AG20443 (cell line): ENCODE measurements at places on chromosomes 4 and X.

DNA sequence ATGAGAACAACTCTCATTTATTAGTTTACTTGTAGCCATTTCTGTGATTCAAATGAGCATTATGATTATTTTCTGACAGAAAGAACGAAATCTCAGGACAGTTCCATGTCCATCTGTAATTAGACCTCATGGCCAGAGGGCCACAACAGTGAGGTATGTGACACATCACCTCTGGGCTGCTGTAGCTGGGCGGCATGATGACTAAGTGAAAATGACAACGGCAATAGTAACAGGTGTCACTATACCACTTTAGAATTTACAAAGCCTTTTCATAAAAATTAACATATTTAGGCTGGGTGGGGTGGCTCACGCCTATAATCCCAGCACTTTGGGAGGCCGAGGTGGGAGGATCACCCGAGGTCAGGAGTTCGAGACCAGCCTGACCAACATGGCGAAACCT lies 252.6 kb downstream of the CBR4 start:
- no peak for DNase-seq

- DNase-seq, result peak; percentile 25
Observed at GRCh38 chrX:150504397-150505182, 63.8 kb upstream of the MTM1 start.

DNA sequence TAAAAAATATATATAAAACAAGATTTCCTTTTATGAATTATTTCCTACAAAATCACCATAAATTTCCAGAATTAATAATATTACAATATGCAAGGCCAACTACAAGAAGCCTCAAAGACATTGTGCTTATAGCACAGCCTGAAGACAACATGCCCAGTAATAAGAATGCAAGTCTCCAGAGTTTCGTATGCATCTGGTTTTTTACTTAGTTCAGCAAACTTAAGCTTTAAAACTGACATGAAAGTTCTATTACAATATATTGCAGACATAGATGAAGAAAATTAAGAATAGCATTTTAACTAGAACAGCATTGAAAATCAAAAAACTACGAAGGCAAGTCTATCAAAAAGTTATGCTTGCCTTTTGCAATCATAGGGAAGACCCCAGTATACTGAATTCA lies 107.6 kb downstream of the PRDM5 start:
- no peak for DNase-seq

DNA sequence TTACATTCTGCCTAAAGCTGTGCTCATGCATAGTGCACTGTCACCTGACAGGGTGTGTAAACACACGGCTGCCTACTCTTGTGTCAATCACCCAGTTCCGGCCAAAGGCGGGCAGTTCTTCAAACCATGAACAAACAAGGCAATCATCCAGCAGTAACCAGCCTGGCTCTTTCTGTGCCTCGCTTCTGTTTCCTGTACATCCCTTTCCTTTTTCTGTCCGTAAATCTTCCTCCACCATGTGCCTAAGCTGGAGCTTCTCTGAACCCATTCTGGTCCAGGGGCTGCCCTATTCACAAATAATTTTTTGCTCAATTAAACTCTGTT lies 60.8 kb upstream of the CBR4 start:
- DNase-seq, result no peak

DNA sequence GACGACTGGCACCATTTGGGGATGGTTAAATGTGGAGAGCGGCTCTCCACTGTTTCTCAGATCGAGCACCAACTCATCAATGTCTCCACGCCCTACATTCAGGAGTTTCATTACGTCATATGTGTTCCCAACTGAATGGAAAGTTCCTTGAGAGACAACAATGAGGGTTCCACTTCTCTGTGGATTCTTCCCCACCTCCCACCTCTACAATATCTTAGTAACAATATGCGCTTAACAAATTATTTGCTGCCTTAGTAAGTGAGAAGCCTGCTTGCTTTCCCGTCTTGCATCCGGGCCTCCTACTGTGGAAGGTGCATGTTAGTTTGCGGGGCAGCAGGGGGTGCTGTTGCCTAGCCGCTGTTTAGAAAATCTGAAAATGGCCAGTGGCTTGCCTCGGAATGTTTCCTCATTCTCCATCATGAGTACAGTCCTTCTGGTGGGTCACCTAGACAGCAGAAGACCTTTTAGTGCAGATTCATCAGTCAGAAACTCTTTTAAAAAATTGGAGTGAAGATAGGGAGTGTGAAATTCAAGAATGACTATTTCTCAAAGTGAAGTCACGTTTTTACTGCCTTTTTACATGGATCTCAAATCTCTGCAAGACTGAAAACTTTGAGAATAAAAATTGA lies 55.7 kb downstream of the PHOX2B start:
- peak; percentile 79 for DNase-seq

GRCh38 chr4:162837241-162837640 lies 329.4 kb downstream of the NAF1 start:
- no peak for DNase-seq

GRCh38 chr4:24778464-24779225 lies 16.7 kb upstream of the SOD3 start:
- peak; percentile 86 for DNase-seq

GRCh38 chr4:173943547-173943946 lies 339.9 kb downstream of the FBXO8 start:
- no peak for DNase-seq

- DNase-seq, result no peak
Observed at GRCh38 chrX:40501164-40501855, 79.5 kb upstream of the ATP6AP2 start.

- DNase-seq, result peak; percentile 23
Observed at GRCh38 chrX:44462850-44463249, 79.8 kb downstream of the FUNDC1 start.

- DNase-seq, result no peak
Observed at GRCh38 chr4:185835336-185835735, 23.3 kb upstream of the SORBS2 start.

DNA sequence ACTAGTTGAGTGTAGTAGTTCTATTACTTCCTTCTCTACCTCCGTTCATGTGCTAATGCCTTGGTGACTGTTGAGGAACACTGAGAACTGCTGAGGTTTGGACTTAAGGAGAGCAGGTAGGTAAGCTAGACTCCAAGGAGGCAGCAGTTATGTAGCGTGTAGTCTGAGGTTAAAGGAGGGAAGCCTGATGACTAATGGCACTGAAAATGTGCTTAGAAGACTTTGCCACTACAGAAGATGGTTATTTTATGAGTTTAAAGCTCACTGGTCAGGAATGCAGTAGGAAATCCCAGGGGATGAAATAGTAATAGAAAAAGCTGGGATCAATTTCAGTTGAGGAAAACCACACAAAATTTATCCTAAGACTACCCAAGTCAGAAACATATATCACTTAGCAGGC lies 1077.3 kb downstream of the RAPGEF2 start:
- DNase-seq, result no peak

GRCh38 chrX:152632445-152633097 lies 5.1 kb upstream of the GABRQ start:
- DNase-seq, result peak; percentile 37

GRCh38 chr4:13698296-13698695 lies 70.8 kb upstream of the BOD1L1 start:
- DNase-seq, result no peak

DNA sequence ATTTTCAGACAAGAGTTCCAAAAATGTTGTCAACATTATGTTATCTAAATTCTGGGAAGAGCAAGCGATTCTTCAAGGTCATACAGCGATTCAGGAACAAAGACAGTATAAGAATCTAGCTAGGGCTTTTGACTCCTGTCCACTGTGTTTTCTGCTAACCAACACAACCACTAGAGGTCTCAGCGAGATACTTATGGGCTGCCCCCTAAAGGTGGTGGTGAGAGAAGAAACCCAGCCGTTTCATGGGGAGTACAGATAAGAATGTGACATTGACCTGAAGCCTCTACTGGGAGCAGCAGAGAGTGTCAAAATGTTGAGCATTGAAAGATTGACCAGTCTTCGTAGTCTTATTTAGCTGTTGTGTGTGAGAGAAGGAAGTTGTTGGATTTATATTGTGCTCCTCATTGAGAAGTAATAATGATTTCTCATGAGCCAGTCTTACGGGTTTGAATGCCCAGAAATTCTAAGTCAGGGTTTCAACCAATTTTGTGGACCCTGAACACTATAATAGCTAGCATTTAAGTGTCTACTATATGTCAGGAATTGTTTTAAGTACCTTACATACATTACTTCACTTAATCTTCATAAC lies 168.3 kb downstream of the SPRY1 start:
- peak; percentile 79 for DNase-seq

DNA sequence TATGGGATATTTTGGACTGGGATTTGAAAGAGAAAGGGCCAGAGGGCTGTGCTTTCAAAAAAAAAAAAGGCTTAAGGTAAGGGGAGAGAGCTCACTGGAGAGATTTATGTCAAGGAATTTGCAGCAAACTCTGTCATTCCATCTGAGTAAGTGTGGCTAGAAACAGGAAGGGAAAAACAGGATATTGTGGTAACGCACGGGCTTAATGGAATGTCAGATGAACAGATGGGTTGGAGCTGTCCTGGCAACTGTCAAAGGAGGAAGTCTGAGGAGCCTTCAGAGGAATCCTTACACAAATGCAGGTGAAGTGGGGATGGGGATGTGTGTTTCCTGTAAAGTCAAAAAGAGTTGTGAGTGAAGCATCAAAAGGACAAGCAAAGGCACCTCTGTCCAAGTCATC lies 15.1 kb upstream of the NKX3-2 start:
- peak; percentile 63 for DNase-seq

- no peak for DNase-seq
Observed at GRCh38 chr4:2932951-2933565, 30.1 kb downstream of the NOP14 start.

DNA sequence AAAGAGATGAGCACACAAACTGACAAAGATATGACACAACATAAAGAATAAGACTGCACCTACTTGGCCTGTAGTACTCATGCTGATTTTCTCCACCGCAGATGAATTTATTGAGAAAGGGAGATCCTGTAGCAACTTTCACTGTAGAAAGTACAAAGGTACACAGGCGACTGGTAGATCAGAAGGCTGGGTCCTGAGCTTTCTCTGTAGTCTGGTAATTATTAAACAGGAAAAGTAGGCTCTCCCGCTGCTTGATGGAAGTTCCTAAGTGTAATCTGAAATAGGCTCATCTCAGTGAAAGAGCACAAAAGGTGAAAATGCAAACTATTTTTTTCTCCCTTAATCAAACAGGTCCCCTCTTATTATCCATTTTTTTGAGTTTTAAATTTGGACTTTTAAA lies at the start of gene ADH6:
ADH6 (minus strand) TSS at position 175 of the 400 bp plus-strand sequence; CDS start at position 81, 94 bp downstream.
- DNase-seq, result no peak

DNA sequence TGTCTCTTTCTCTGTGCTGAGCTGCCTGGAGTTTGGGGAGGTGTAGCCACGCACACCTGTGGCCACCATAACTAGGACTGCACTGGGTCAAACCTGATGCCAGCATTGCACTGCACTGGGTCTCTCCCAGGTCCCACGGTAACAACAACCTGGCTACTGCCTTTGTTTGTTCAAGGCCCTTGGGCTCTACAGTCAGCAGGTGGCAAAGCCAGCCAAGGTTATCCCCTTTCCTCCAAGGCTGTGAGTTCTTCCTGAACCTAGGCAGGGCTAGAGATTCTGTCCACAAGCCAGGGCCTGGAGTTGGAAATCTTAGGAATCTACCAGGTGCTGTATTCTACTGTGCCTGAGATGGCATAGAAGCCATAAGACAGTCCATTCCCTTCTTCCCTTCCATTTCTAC lies 126.7 kb upstream of the MAGEE2 start:
- no peak for DNase-seq

DNA sequence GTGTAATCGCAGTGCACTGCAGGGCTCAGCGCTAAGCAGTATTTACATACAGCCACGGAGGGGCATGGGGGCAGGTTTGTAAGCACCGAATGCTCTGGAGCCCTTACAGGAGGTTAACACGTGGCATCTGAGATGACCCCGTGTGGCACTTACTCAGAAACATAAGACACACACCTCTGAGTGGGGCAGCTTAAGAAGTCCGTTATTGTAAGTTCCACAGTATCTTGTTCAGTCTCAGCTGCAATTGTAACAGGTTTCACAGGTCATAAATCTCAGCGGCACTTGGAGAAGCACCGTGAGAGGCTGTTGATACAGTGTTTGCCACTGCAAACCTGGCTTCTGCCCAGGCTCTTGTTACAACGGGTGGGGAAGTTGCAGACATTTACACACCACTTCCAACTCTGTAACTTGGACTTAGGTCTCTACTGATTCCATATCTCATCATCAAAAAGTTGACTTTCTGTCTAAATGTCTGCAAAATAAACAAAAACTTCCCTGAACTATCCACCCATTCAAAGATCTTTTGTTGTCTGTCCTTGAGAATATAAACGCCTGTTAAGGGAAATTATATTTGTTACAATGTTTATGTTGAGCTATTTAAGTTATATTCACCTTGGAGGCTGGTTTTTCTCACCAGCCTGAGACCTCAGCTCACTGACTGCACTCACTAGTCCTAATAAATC lies 10.3 kb downstream of the CPLX1 start:
- no peak for DNase-seq

GRCh38 chr4:174503079-174503715 lies 19.1 kb downstream of the HPGD start:
- DNase-seq, result peak; percentile 29

- no peak for DNase-seq
Observed at GRCh38 chrX:124720532-124720931, 374.2 kb downstream of the SH2D1A start.

DNA sequence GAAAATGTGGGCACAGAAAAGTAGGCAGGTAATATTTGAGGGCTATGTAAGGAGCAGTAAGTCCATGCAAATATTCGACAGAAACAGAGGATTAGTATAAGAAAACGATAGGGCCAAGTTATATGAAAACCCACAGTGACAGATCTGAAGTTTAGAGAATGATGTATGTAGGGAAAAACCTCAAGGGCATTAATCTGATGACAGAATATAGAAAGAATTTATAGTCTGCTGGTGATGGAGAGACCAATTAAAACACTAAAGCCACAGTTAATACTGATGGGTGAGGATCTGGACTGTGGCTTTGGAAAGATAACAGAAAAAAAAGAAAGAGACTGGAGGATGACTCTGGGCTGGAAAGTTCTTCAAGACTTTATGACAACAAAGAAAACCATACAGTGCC lies 169.7 kb downstream of the PALLD start:
- DNase-seq, result no peak

GRCh38 chr4:149234798-149235197 lies 580.8 kb downstream of the IQCM start:
- DNase-seq, result no peak

GRCh38 chrX:103439161-103439560 lies 62.8 kb downstream of the BEX3 start:
- no peak for DNase-seq

- DNase-seq, result peak; percentile 42
Observed at GRCh38 chrX:153723351-153724251, 586 bp downstream of the BCAP31 start.

GRCh38 chr4:186266729-186267456 lies 904 bp downstream of the F11 start:
- DNase-seq, result peak; percentile 33
